Stimulated activated memory B cell treated with anti-CD40 and anti-IgM and Interleukin-4, amounts not matched to agents 10 μg/mL and 1 μg/mL and 100 μg/mL, for 72 hours (primary cell): ENCODE measurements at places on chromosomes 4 and X.

DNA sequence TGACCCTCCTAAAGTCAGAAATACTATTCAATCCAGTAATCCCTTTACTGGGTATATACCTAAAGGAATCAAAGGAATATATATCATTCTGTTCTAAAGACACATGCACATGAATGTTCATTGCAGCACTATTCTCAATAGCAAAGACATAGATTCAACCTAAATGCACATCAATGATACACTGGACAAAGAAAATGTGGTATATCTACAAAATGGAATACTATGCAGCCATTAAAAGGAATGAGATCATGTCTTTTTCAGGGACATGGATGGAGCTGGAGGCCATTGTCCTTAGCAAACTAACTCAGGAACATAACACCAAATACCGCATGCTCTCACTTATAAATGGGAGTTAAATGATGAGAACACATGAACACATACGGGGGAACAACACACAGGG, 306.0 kb upstream of the EPHA5 start:
- no peak for ATAC-seq

GRCh38 chr4:9771034-9771433, 10.4 kb upstream of the DRD5 start:
- no peak for ATAC-seq

- ATAC-seq = no peak
Measured at GRCh38 chr4:16684097-16684496, 214.3 kb downstream of the LDB2 start.

DNA sequence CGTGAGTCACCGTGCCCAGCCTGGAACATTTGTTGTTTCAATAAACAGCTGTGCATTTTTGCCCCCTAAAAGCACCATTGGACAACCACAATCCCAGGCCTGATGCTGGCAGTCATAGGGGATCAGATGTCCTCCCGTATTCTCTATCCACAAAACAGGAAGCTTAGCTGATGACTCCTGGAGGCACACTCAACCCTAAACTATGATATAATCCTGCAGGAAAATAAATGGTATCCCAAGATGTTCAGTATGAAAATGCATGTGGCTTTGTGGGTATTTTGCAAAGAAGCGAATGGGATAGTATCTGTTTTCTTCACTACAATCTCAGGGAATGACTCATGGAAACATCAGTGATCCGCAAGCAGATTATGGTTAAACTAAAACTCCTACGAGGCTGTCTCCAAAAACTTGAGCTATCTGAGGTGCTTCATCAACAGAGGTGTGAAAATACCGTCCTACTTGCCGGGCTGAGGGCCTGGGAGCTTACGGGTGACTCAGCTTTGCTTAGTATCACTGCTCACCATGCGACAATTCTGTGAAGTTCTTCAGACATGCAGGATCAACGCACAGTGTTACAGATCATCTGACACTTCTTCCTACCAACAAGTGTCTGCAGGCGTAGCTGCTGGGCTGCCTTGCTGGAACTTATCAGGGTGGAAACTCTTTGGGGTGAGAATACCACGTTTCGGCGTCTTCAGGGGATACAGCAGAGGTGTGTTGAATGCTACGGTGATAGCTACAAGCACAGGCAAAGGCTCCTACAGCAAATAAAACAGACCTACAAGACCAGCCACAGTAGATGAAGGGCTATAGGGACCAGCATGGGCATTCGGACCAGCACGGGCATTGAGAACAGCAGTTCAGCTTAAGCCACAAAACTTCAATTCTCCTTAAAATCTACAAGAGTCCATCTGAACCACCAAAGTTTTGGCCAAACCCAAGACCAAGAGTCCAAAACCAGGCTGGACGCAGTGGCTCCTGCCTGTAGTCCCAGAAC, 148.5 kb downstream of the DHRSX start:
- ATAC-seq = no peak
